ENCODE measurements at places on chromosomes 11 and 22.

DNA sequence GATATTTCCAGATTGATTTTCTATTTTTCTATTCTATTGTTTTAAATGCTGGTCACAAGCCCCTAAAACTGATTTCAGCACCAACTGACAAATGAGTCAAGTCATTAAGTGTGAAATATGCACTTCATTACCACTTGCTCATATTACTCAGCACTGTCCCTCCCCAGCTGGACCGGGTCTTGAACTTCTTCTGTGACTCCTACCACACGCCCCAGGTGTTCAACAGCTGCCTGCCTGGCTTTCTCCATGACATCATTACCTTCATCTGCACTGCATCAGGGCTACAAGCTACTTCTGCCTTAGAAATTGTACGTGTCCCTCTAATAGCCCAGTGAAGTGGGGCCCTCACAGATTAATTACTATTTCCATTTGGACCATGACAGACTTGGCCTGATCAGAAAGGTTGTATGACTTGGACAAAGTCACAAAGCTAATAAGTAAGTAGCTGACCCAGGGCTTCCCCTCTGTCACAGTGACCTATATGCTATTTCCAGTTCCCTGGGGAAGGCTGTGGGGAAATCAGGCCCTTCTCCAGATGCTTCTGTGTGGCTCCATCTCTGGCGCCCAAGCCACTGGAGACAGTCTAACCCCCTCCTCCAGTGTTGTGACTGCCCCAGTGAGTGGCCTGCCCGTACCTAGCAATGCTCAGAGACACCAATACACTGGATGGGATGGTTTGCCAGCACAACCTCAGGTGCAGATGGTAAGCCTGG lies 18.1 kb downstream of the TBC1D10A start:
- DNase-seq, result no peak

DNA sequence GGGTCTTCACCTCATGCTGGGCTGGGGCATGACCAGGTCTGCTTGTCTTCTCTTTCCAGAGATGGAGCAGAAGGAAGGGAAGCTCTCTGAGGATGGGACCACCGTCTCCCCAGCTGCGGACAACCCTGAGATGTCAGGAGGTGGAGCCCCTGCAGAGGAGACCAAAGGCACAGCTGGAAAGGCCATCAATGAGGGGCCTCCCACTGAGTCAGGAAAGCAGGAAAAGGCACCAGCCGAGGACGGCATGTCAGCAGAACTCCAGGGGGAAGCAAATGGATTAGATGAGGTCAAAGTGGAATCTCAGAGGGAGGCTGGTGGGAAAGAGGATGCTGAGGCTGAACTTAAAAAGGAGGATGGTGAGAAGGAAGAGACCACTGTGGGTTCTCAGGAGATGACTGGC lies 5.2 kb downstream of the SMTNL1 start:
- no peak for DNase-seq

- peak; percentile 16 for DNase-seq
Measured at GRCh38 chr11:118265954-118266353, 1.9 kb upstream of the MPZL2 start.

- peak; percentile 98 for DNase-seq
Measured at GRCh38 chr11:119334174-119334930, at the start of gene RNF26. Gene RNF26 (plus strand): TSS chr11:119334527. CDS start chr11:119335123, 596 bp downstream.

- DNase-seq, result no peak
Measured at GRCh38 chr22:19520566-19521305, 3.5 kb downstream of the CLDN5 start.

DNA sequence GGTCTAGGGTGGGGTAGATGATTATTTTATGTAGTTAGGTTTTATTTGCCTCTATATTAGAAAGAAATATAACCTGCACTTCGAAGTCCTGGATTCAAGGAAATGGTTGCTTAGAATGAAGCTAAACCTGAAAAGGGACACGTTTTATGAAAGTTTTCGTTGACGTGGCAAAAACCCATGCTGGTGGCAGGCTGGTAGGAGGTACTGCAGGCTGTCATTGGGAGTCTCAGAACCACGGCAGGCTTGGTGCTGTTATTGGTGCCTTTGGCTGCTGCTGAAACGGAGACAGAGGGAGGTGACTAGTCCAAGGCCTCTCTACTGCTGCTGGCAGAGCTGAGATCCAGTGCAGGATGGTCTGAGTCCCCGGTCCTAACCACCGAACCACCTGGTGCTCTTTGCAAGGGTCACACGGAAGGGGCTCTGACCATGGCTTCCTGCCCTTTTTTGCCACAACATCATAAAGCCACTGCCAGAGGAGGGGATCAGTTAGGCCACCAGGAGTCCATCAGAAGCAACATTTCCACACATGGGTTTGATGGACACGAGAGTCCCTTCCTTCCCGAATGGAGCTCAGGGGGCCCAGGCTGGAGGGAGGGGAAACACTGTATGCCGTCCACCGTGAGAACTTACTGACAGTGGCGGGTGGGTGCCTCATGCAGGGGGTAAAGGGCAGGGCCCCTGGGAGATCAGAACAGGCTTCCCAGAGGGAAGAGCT lies 13.4 kb downstream of the CSF2RB start:
- DNase-seq, result no peak

DNA sequence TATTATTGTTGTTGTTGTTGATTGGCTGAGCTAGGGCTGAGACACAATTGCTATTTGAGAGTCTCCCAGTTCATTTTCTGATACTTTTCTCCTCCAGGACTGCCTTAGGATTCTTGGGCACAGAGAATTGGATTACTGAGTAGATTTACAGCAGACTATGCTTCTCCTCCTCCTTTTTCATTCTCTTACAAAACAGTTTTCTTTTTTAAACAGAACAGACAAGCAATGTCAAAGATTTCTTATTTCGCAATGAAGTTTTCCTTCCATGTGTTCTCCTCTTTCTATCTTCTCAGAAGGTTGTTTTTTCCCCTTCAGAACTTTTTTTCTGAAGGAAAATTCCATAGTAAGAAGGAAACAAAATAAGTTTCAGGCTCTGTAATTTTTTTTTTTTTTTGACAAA lies 19.8 kb upstream of the TIMP3 start:
- DNase-seq, result no peak

DNA sequence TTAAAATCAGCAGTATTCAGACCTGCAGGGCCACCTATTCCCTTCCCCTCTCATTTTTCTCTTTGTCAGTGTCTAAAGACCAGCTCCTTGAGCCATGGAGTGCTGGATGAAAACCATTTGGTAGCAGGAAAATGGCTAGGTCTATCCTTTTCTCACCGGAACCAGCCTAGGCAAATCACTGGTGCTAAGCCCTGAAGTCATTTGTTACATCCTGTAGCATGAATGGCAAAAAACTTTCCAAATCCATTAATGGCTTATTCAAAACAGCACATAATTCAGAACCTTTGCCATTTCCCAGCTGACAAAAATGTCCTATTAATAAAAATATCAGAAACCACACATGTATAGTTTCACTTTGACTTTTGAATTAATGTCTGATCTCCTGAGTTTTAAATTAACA lies 209.5 kb upstream of the E2F8 start:
- DNase-seq, result no peak

GRCh38 chr11:57197762-57198161 lies 16.0 kb downstream of the LRRC55 start:
- DNase-seq, result no peak

- DNase-seq, result no peak
Measured at GRCh38 chr11:44576656-44577055, 11.2 kb downstream of the CD82 start.

DNA sequence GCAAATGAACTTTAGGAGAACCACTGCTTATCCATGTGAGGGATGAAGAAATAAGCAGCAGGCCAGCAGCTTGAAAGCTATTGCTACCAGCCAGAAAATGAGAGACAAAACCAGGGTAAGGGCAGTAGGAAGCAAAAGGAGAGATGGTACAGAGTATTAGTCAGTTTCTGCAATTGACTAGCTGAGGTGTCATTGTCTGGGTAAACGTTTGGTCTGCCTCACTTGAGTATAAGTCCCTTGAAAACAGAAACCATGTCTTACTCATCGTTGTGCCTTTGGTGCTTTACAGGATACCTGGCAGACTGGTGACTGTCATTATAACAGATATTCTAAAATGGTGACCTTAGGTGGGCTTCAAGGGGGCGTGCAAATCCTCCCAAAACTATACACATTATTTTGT lies 63.9 kb upstream of the USP47 start:
- no peak for DNase-seq

- DNase-seq, result no peak
Measured at GRCh38 chr22:46251816-46252380, 1.8 kb upstream of the CDPF1 start.

DNA sequence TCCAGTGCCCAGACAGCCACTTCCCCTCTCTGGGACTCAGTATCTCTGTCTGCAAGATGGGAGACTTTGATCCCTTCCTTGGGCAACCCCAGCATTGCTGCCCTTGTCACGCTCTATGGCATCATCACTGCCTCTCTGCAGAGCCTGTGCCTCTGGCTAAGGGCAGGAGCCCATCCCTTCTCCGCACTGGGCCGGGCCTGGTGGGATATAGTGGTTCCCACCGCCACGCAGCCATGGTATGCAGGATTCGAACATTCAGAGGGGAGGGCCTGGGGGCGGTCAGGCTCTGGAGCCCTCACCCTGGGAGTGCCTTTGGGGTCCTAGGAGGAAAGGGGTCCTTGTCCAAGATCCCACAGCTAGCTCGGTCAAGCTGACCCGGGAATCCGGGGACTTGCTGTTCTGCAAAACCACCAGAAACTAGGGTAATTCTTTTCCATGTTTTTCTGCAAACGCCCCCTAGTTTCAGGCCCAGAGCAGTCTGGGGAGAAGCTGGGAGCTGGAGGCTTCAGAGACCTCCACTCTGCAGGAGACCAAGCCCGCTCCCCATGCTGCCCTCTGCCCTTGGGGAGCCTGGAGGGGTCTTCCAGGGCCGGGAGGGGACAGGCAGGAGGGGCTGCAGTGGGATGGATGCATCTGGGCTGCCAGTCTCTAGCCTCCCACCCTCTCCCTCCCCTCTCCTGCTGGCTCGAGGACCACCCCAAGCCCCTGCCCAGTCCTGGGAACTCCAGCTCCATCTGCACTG lies 24.4 kb upstream of the CBX7 start:
- DNase-seq, result no peak

DNA sequence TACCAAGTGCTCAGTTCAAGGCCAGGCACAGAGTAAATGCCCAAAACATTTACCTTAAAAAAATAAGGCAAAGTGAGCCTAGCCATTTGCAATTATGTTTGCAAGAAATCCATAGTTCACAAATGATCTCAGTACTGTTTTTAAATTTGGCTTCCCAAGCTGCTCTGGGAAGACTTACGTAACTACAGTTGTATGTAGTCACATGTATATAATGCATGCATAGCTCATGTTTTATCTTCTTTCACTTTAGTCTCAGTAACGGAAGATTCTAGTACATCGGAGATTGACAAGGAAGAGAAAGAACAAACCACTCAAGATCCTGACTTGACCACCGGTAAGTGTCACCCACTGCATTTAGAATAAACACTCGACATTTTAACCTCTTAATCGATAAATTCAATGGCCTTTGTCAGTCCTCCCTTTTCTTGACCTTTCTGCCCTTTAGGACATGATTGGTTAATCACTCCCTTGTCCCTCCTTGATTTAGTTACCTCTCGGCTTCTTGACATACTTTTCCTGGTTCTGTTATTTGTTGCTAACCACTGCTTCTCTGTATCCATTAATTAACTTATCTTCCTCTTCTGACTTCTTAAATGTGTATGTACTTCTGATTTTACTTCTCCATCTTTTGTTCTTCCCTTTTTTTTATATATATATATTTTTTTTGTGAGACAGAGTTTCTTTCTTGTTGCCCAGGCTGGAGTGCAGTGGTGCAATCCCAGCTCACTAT lies 18.0 kb upstream of the JHY start:
- DNase-seq, result no peak

- DNase-seq, result no peak
Measured at GRCh38 chr22:47586946-47587345, 824.5 kb downstream of the TBC1D22A start.

DNA sequence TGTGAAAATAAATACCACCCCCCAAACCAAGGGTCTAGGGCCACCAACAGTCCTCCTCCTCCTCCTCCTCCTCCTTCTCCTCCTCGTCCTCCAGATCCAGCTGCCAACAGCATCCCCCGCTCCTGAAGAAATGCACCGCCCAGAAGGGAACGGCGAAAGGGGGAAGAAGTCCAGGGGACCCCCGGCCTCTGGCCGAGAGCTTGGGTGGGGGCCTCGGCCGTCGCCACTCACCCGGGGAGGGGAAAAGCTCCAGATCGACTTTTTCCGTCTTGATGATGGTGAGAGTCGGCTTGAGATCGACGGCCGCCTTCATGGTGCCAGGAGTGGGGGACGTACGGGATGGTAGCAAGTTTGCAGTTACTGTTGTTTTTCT lies 65.7 kb downstream of the ETS1 start:
- DNase-seq, result no peak

DNA sequence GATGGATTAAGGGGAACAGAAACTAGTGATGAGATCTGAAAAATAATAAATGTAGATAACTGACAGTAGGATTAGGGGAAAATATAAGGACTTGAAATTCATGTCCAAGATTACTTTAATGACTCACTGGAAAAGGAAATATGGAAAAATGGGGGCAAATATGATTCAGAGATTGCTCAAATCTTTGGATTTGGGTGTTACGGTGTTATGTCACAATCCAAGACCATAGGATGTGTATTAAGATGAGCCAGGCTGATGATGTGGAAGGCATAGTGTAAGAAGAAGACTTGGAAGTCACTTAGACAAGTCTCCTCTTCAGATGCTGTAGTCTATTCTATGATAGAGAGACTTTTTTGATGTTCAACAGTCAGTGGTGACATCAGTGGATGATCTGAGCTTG lies 323.7 kb downstream of the LUZP2 start:
- DNase-seq, result no peak

DNA sequence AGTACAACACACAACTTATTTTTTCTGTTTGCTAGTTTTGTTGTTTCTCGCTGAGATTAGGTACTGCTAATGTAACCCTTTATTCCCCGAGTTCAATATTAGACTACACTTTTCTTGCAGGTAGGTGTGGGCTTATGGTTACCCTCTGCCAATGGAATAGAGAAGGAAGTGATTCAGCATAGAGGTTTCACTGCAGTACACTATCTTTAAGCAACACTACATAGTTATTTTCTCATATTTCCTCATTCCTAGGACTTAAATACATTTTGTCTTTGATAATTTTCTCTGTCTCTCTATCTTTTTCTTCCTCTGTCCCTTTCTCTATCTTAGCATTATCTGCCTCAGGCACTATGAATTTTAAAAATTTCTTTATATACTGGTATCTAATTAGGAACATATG lies 791.0 kb downstream of the FAM181B start:
- DNase-seq, result no peak

GRCh38 chr22:40107851-40108378 lies 69.8 kb upstream of the TNRC6B start:
- DNase-seq, result peak; percentile 4

GRCh38 chr11:106974831-106975230 lies 43.4 kb downstream of the GUCY1A2 start:
- DNase-seq, result no peak

GRCh38 chr22:37581504-37581903 lies 1.6 kb upstream of the LGALS2 start:
- DNase-seq, result peak; percentile 55

GRCh38 chr22:38456841-38457699 lies 2.1 kb upstream of the KCNJ4 start:
- DNase-seq, result no peak

GRCh38 chr11:121321614-121322243 lies 29.2 kb downstream of the SC5D start:
- no peak for DNase-seq

- DNase-seq, result no peak
Measured at GRCh38 chr11:14306481-14306880, 52.5 kb downstream of the RRAS2 start.

GRCh38 chr11:2929950-2930703 lies 907 bp upstream of the PHLDA2 start:
- DNase-seq, result peak; percentile 49
